Amygdala (tissue), 56 donors: ENCODE measurements at places on chromosomes 11 and 22.
A peak's percentile ranks its signal among the peaks of the same experiment; 100 is the strongest.

DNA sequence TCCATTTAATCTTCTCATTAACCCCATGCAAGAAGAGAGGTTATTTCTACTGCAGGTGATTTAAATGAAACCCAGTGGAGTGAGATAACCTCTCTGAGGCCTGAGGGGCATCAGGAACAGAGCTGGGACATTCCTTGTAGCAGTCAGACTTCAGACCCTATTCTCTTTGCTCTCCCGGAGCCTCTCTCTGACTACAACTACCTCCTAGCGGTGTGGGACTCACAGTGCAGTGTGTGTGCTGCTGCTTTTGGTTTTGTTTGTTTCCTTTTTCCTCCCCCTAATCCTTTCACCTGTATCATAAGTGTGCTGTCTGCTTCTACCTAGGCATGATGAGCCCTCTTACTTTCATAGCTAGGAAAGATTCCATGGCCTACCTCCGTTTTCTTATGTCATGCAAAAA is 769.6 kb downstream of the NTM start:
- no peak for DNase-seq

- no peak for DNase-seq
These were observed 15.0 kb downstream of the PTPRJ start for GRCh38 chr11:47995360-47995769.

GRCh38 chr11:117188620-117189081 is 10.1 kb downstream of the SIDT2 start:
- DNase-seq: no peak

GRCh38 chr22:27488456-27489177 is 312.9 kb downstream of the MN1 start:
- no peak for DNase-seq

GRCh38 chr11:75902631-75903030 is 87.6 kb downstream of the UVRAG start:
- DNase-seq: no peak

DNA sequence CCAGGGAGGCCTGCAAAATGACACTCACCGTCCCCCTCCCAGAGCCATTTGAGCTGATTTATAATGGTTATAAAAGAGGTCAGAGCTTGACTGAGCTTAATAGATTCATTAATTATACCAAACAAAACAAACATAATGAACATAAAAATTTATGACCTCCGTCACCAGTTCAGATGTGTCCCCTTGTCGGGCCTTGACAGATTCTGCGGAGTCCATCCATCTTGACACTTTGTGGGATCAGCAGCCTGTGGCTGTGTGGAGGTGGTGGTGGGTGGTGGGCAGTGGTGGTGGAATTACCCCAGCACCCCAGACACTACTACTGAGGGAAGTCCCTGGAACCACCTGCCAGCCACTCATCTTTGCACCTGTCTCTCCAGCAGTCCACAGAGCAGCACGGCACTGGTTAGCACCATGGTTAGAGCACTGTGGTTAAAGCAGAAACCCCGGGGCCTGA is 83.5 kb downstream of the DSCAML1 start:
- no peak for DNase-seq

GRCh38 chr11:6273188-6273587 is 13.6 kb downstream of the CCKBR start:
- no peak for DNase-seq

GRCh38 chr22:38312261-38312800 is 4.9 kb downstream of the CSNK1E start:
- no peak for DNase-seq

DNA sequence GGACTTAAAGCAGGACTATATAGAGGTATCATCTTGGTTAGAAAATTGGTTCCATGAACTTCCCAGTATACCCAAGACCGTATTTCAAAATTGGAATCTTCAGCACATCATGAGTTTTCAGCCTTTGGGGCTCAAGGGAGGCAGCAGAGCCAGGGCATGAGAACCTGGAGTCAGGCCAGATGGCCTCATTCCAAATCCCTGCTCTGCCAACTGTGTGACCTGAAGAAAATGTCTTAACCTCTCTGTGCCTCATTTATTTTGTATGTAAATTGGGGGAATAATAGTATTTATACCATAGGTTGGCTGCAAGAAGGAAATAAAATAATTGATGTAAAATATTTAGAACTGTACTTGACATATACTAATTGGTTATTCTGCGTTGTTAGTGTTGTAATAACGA is 987.6 kb downstream of the TBC1D22A start:
- no peak for DNase-seq

DNA sequence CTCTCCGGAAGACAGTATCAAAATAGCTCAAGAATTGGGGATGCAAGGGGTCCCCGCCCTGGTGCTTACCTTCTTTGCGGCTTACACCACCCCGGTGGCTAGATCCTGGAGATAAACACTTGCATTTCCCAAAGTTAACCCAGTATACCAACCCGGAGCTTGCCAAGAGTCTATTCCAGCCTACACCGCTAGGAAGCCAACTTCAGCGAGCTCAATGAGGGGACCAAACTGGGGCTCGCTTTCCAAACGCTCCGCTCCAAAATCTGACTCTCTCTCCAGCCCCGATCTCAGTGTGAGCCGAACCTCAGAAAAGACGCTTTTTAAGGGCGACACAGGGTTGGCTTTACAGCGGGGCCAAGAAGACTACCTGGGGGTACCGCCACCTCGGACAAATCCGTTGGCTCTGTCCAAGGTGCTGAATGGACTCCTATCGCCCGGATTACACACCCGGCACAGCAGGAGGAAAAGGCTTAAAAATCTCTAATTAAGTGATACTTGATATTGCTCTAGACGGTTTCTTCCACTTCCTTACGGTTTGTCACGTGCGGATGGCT is 20.1 kb upstream of the BDNF start:
- DNase-seq: no peak

DNA sequence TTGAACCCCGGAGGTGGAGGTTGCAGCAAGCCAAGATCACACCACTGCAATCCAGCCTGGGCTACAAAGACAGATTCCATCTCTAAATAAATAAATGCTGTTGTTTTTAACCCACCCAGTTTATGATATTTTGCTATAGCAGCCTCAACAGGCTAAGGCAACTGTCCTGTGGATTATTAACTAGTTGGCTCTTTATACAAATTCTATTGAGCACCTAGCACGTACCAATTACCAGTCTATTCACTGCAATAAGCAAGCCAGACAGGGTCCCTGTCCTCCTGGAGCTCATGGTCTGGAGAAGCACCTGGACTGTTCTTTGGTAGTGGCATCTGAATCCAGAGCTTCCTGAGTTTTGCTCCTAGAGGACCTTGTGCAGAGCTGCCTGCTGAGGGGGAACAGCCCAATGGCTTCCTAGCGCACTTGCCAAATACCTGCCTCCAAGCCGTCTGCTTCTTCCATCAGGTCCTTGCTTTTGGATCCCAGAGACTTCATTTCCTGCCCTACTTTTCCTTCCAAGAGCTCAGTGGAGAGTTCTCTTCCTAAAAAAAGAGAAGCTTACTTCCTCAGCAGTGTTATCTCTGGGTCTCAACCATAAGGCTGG is 49.9 kb upstream of the MICAL2 start:
- no peak for DNase-seq

- DNase-seq: peak; percentile 4
These were observed 458.3 kb downstream of the METTL15 start for GRCh38 chr11:28566339-28567089.

- DNase-seq: peak; percentile 56
These were observed 25.9 kb downstream of the LARGE2 start for GRCh38 chr11:45948356-45948755.

- DNase-seq: no peak
These were observed 78.6 kb upstream of the B3GNT6 start for GRCh38 chr11:76955459-76956114.

- DNase-seq: peak; percentile 11
These were observed 33.8 kb downstream of the EHF start for GRCh38 chr11:34654483-34655334.

- no peak for DNase-seq
These were observed 199.7 kb downstream of the C11orf91 start for GRCh38 chr11:33500861-33501479.

- DNase-seq: no peak
These were observed 10.3 kb downstream of the NEAT1 start for GRCh38 chr11:65432686-65433582.

- DNase-seq: no peak
These were observed 3.3 kb downstream of the SPI1 start for GRCh38 chr11:47375020-47375419.

- DNase-seq: no peak
These were observed 4.9 kb downstream of the GP1BB start for GRCh38 chr22:19728271-19728670.

GRCh38 chr11:109140857-109141515 is 281.0 kb upstream of the C11orf87 start:
- no peak for DNase-seq

- no peak for DNase-seq
These were observed 56.1 kb downstream of the PRMT3 start for GRCh38 chr11:20443596-20443995.

DNA sequence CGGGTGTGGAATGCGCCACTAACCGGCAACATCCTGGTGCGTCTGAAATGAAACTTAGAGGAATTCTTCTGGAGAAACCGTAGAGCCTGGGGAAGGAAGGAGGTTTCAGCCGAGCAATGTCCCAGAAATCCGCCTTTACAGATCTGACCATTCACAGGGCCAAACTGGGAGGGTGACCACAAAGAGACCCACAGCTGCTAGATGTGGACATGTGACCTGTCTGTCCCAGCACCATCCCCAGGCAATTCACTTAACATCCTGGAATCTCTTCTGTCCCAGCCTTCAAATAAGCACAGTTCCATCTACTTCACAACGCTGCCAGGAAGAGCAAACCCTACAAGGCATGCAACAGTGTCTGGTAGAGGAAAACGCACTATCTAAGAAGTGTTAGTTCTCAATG is 9.8 kb downstream of the MCAT start:
- no peak for DNase-seq

- no peak for DNase-seq
These were observed 371.5 kb downstream of the NXPE2 start for GRCh38 chr11:115049796-115050195.

- DNase-seq: no peak
These were observed 679 bp downstream of the SPCS2 start for GRCh38 chr11:74949753-74950137.

DNA sequence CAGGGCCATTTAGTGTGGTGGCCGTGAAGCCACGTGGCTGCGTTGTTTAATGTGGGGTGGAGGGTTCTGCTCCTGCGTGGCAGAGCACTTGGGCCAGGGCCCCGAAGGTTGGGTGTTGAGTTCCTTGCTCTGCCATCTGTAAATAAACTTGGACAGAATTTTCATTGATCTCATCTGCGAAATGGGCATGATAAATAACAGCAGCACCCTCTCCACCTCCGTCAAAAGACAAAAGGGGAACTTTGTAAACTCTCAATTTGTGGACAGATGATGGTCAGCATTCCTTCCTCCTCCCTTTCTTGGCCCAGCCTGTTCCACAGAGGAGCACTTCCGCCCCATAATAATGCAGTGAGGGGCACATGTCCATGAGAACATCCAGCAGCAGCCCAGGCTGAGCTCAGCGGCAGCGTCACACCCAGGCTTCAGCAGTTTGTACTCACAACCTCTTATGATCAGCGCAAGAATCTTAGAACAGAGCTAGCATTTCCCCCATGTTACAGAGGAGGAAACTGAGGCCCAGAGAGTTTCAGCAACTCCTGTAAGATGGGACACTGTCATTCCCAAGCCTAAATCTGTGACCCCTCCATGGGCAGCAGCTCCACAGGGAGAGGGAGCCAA is 874.5 kb downstream of the BRD1 start:
- DNase-seq: no peak

DNA sequence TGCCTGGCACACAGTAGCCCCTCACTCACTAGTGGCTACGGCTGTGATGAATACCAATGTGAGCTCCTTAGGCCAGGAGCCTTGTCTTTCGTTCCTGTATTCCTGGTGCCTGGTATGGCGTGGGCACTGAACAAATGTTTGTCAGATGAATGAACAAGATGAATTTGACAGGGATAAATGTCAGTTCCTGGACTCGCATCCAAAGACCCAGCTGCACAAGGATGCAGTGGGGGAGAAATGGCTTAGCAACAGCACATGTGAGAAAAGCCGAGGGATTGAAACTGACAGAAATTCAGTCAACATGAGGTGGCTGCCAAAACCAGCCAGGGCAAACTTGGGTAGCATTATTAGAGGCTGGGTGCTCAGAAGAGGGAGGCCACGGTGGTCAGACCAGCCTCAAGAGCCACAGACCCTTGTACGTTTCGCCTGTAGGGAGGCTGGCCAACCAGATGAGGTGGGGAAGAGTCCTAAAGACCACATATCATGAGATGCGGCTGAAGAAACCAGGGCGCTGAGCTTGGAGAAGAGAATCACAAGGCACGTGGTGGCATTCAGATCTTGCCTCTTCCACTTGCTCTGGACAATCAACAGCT is 7.7 kb upstream of the SLC22A8 start:
- DNase-seq: no peak

- no peak for DNase-seq
These were observed 17.2 kb downstream of the CLDN25 start for GRCh38 chr11:113796663-113797259.

- DNase-seq: no peak
These were observed 876 bp upstream of the UBE2L6 start for GRCh38 chr11:57568330-57568766.

DNA sequence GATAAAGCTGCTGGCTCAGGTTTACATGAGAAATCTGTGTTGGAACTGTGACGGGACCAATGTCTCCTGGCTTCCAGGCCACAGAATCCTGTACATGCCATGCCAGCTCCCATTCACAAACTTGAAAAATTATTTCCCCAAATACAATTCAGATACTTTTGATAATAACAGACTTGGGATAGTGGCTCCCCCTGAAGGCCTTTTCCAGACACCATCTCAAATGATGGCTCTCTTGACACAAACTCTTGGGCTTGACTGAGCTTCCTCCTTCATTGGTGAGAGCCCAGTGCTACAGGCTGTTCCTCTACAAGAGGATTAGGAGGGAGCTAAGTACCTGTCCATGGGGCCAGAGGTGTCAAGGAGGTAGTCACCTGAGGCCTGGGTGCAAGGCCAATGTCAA is 104.7 kb upstream of the PAX6 start:
- DNase-seq: no peak

GRCh38 chr11:440065-441042 is 1.5 kb downstream of the ANO9 start:
- DNase-seq: no peak

GRCh38 chr11:59556115-59556916 is 45.0 kb downstream of the OR4D9 start:
- DNase-seq: peak; percentile 30

DNA sequence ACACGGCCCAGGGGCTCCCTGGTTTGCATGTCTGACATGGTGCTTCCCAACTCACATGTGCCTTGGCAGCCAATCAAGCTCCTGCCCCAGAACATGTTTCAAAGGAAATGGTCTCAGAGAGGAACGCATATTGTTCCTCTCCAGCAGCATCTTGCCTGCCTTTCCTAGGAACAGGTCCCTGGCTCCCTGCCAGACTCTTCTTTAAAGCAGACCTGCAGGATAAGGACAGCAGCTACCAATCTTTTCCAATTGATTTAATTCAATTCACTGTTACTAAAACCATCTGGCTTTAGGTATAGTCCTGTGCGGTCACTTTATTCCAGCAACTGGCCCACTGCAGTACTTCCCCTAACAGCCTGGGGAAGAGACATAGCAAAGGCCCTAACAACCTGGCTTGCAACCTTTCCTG is 79.9 kb downstream of the AMBRA1 start:
- DNase-seq: no peak

- DNase-seq: no peak
These were observed 125.9 kb downstream of the TEAD1 start for GRCh38 chr11:12800032-12800671.
